ENCODE measurements at places on chromosomes 3 and 15. TPM values are rescaled to one million over a fixed set of nuclear protein-coding genes. Genes with fewer than 3 reads are reported as not detected.

- peak; percentile 29 for DNase-seq
These were observed 59.4 kb downstream of the TMEM44 start for GRCh38 chr3:194573680-194574437.

DNA sequence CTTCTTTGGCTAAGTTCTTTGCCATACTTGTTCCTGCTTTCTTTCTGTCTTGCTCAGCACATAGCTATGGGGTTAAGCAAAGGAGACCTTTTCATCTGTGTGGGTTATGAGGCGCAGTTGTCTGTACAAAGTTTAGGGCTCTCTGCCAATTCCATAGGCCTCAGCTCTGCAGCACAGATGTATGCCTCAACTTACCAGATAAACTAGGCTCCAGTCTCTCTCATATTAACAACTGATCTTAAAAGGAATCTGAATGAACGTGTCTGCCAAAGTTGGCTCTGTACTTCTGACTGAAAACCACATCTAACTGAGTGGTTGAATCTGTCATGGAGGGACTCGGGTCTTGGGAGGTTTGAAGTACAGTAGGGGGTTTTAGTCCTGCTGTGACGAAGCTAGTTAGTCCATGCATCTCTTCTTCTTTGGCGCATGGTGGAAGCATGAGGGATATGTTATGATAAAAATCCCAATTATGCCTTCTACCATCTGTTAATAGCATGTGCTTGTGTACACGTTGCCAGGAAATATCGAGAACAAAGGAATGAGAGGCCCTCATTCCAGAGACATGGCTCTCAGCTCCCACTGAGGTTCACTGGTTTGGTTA is 114.6 kb upstream of the TSC22D2 start:
- DNase-seq = no peak

DNA sequence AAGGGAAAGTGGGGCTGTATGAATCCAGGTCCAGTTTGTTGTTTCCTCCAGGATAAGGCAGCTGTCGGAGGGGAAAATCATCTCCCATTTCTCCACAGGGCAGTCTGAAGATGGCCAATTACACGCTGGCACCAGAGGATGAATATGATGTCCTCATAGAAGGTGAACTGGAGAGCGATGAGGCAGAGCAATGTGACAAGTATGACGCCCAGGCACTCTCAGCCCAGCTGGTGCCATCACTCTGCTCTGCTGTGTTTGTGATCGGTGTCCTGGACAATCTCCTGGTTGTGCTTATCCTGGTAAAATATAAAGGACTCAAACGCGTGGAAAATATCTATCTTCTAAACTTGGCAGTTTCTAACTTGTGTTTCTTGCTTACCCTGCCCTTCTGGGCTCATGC is 911 bp downstream of the CCRL2 start:
- no peak for DNase-seq

- no peak for DNase-seq
These were observed 5.9 kb downstream of the ATOSA start for GRCh38 chr15:52673312-52673711.

DNA sequence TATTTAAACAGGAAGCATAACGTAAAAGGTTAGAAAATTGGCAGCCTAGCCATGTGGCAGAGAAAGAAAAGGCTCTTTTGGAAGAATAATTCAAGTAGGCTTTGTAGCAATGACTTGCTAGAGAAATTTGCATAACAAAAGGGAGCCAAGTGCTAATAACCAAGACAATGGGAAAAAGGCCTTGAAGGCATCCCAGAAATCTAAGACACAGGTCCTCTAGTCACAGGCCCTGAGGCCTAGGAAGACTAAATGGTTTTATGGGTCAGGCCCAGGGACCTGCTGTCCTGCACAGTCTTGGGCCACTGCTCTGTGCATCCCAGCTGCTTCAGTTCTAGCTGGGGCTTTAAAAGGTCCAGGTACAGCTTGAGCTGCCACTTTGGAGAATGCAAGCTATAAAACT is 78.5 kb downstream of the FGF7 start:
- DNase-seq = no peak

DNA sequence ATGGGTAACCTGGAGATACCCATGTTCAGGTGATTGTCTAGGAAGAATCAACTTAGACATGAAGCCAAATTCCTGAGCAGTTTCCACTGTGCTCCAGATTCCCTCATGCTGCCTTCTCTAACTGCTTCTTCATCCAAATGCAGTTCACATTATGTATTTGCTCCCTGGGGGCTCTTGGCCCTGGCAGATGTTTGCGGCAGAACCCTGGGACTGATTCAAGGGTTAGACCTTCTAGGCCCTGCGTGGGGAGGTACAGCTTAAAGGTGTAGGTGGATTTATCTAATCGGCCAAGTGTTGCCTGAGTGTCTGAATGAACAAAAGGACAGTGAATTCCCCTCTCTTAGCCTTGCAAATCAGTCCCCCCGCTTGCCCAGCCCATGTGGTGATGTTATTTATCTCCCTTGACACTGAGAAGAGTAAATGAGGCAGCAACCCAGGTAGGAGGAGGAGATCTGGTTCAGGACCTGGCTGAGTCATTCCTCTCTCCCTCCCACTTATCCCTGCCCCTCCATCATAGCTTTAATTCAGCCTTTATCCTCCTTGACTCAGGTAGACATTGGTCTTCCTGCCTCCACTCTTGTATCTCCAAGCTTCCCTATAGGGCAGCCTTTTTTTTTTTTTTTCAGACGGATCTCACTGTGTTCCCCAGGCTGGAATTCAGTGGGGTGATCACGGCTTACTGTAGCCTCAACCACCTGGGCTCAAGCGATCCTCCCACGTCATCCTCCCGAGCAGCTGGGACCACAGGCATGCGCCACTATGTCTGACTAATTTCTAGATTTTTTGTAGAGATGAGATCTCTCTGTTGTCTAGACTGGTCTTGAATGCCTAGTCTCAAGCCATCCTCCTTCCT is 54.8 kb downstream of the MAGEF1 start:
- no peak for DNase-seq

DNA sequence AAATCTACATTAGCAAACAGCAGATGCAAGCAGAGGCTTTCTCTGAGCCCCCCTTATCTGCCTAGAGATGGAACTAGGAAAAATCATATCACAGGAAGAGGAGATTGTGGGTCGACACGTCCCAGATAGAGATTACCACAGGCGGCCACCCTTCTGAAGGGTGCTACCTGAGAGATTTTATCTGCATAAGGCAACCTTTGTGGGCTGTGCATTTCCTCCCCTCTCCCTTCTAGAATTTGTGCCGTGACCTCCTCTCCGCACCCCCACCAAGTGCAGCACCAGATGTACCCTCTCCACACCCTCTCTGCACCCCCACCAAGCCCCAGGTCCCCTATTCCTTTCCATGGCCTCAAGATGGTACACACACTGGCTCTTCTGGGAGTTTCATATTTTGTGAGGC is 27.4 kb downstream of the METTL6 start:
- no peak for DNase-seq

- no peak for DNase-seq
These were observed 38.5 kb downstream of the SPTSSB start for GRCh38 chr3:161332792-161333191.

- no peak for DNase-seq
These were observed 6.1 kb upstream of the CLSTN2 start for GRCh38 chr3:139928708-139929505.

The SRGAP3 gene
- 2.5 TPM for polyA plus RNA-seq

- no peak for DNase-seq
These were observed 112.2 kb upstream of the SLC4A7 start for GRCh38 chr3:27596334-27596841.

The NR1I2 gene
- polyA plus RNA-seq = 0.41 TPM

GRCh38 chr3:106255870-106256248 is 387.0 kb upstream of the CBLB start:
- DNase-seq = no peak

GRCh38 chr15:91871837-91872236 is 18.3 kb downstream of the SLCO3A1 start:
- no peak for DNase-seq

- no peak for DNase-seq
These were observed 832.0 kb downstream of the OTOL1 start for GRCh38 chr3:162328649-162329048.

- no peak for DNase-seq
These were observed 6.1 kb downstream of the MFGE8 start for GRCh38 chr15:88907111-88907510.

The TRIM42 gene
- not detected for polyA plus RNA-seq

- no peak for DNase-seq
These were observed 1030.4 kb upstream of the CADM2 start for GRCh38 chr3:83928391-83928790.

GRCh38 chr3:64321747-64322146 is 96.5 kb upstream of the PRICKLE2 start:
- DNase-seq = no peak

- no peak for DNase-seq
These were observed 22.4 kb downstream of the HPS3 start for GRCh38 chr3:149151843-149152242.

- no peak for DNase-seq
These were observed 13.4 kb upstream of the INSYN1 start for GRCh38 chr15:73766598-73766997.

The SEMA3G gene
- polyA plus RNA-seq = not detected

DNA sequence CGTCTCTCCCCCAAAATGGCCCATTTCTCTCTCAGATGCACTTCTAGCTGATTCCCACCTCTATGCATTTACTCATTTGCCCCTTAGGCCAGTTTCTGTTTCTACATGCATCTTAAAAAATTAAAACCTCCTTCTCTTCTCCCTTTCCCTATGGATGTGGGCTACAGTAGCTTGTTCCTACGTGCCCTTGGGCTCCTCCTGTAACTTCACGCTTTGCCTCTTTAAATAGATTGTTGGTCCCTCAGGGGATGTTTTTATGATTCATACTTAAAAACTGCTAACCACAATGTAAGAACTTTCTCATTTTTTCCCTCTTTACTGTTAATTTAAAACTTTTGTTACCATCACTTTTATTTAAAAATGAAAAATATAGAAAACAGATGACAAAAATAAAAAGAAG is 185.6 kb upstream of the MRPL3 start:
- no peak for DNase-seq

DNA sequence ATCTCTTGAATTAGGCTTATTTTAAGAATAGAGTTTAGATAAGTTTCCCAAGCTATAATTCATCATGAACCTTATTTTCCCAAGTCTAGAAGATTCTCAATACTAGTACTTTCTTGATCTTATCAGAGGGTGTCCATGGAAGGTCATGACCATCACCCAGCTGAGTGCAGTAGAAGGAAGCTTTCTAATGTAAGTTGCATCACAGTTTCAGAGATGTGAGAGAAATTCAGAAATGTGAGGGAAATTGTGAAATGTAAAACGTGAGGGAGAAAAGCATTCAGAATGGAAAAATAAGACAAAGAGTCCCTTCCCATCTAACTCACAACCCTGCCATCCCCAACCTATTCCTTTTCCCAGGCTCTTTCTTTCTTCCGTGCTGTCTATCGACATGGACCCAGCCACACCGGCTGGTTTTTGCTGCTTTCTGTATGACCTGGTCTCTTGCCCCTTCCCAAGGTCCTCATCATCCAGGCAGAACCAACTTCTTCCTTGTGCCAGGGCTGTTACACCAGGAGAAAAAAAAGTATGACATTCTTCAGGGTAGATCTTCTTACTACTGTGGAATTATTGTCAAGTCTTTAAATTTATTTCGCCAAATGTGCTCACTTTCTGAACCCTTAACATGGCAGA is 6.7 kb downstream of the CAPN3 start:
- no peak for DNase-seq

The FBXL22 gene
- polyA plus RNA-seq = 2.0 TPM

- peak; percentile 28 for DNase-seq
These were observed 50.8 kb downstream of the GXYLT2 start for GRCh38 chr3:72938471-72939265.

DNA sequence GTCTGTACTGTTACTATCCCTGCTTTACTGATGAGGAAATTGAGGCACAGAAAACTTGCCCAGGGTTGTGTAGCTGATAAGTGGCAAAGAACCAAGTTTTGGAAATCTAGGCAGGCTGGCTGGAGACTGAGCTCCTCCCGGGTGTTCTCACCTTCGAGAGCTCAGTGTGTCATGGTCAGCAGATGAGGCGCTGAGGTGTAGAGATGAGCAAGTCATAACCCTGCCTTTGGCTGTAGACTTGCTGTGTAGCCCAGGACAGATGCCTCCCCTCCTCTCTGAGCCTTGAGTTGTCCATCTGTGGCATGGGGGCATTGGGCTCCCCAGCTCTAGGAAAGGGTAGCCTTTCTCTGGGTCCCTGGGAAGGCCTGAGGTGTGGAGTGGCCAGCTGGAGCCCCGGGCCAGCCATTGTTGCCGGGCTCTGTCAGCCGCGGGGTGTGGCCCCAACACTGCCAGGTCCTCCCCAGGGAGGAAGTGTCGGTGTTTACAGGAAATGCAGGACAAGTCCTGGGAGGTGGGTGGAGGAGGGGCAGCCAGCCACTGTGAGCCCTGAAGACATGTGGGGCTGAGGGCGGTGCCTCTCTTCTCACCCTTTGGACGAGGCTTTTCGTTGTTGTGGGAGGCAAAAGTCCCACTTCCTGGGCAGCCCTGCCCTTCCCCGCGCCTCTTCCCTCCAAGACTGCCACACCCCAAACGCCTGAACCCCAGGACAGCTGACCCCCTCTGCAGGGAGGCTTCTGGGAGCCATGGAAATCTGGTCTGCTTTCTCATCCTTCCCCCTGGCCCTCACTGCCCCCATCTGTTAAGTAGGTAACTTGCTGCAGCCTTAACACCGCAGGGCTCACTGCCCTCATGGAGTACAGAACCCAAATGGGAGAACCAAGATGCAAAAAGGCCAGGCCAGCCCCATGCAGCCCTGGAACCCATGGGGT is 29.1 kb downstream of the FGD5 start:
- no peak for DNase-seq

- no peak for DNase-seq
These were observed 580 bp upstream of the RUBCN start for GRCh38 chr3:197737319-197737649.

DNA sequence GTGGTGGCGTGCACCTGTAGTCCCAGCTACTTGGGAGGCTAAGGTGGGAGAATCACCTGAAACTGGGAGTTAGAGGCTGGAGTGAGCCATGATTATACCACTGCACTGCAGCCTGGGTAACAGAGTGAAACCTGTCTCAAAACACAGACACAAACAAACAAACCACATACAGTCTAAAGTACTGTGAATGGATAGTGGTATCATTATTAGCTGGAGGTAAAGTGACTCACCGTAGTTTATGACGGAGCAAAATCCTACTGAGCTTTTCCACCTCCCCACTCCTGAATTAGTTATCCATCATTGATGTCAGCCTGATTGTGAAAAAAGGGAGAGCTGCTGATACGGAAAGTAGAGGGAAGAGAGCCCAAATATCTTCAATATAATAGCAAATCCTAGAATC is 3.2 kb upstream of the CNOT10 start:
- no peak for DNase-seq

DNA sequence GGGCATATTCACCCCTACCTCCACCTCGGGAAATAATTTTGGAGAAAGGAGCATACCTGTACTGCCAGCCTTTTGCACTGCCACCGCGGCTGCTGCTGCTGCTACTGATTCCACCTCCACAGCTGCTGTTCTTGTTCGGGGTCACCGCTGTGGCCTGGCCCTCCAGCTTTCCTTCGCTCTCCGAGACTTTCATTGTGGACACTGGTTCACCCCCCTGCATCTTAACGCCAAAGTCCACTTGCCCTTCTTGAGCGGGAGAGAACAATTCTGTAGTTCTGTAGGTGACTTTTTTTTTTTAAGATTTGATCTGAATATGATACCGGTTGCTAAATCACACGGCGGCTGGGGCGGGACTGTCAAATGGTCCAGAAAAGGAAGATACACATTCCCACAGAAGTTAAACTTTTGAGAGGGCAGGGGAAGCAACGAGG is 701 bp downstream of the OSBPL11 start:
- DNase-seq = no peak

GRCh38 chr15:47741082-47741481 is 23.8 kb downstream of the SEMA6D start:
- no peak for DNase-seq

The IL5RA gene
- polyA plus RNA-seq = not detected

GRCh38 chr3:58737644-58738043 is 71.1 kb upstream of the FAM3D start:
- no peak for DNase-seq

- DNase-seq = peak; percentile 6
These were observed 3.3 kb downstream of the VPS8 start for GRCh38 chr3:184815046-184815930.

Measured in naive thymus-derived CD8-positive, alpha-beta T cell (primary cell).